ENCODE measurements at places on chromosomes 11 and 22.

DNA sequence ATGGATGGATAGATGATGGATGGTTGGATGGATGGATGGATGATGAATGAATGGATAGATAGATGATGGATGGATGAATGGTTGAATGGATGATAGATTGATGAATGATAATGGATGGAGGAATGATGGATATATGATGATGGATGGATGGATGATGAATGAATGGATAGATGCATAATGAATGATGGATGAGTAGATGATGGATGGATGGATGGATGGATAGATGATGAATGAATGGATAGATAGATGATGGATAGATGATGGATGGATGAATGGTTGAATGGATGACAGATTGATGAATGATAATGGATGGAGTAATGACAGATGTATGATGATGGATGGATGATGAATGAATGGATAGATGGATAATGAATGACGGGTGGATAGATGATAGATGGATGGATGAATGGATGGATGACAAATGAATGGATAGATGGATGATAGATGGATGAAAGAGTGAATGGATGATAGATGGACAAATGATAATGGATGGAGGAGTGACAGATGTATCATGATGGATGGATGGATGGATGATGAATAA lies 1466.5 kb downstream of the BRD1 start:
- no peak for DNase-seq

DNA sequence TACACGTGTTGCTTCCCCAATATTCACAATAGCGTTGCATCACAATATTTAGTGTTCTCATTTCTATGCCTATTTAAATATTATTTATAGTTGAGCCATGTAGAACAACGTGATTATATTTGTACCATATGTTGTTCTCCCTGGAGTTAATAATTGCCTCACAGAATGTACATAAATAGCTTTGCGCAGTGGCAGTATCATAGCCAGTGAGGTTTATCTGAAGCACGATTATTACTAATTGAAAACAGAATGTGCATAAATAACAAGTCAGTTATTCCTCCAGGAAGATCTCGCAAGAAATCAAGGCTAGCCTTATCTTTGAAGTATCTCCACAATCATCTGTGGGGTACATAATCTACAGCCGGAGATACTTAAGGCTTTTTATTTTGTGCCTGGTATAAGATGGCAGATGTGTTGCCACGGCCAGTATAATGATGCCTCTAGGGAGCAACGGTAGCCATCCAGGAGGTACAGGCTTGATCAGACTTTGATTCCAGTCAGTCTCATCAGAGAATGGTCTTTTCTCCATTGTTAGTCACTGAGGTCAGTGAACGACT lies 197.5 kb downstream of the MSANTD4 start:
- DNase-seq = no peak

DNA sequence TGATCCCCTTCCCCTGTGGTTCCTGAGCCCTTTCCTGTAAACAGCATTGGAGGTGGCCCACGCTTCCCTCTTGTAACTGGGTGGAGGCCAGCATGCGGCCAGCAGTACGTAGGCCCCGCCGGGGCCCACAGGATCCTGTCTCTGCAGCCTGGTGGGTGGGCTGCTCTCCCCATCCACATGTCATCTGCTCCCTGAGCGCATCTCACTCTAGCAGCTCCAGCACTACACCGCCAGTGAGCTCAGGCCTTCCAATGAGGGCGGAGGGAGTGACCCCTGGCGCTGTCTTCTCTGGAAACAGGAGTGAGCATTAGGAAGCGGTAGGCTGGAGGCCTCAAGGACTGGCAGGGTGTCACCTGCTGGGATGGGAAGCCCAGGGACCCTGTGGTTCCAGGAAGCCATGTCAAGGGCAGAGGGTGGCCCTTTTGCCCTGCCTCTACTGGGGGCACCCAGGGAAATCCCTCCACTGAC lies 363.9 kb downstream of the TBC1D22A start:
- DNase-seq = no peak

GRCh38 chr22:29113319-29113718 lies 40.5 kb downstream of the KREMEN1 start:
- DNase-seq = no peak

DNA sequence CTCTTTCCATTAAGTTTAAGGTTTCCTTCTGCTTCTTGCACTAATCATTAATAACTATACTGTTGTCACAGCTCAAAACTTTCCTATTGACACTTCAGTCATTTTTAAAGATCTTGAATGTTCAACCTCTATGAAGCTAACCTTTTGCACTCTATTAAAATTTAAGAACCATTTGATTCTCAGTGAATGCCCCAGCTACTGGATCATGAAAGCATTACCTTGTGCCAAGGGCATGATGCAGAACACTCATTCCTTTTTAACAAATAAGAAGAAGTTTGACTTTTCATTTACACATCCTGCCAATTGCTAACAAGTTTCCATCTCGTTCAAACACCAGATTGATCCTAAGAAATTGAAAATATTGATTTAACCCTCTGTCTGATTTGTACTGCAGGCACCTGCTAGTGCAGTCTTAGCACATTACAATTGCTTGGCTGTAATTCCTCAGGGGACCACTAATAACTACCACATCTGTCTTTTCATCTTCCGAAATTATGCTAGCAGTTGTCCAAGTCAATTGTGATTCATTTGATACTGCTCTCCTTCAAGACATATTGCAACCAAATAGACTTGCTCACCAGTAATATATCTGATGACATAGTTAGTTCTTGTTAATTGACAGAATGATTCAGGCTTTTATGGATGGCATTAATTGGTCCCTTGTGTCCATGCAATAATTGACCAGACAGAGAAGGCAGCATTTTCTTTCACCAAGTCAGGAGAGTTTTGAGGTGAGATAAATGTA lies 158.4 kb downstream of the TEAD1 start:
- DNase-seq = no peak

GRCh38 chr22:30044369-30044768 lies 35.9 kb upstream of the HORMAD2 start:
- DNase-seq = peak; percentile 72

GRCh38 chr22:26779108-26779507 lies 121.7 kb downstream of the MIAT start:
- DNase-seq = no peak

- no peak for DNase-seq
Measured at GRCh38 chr11:132367293-132367692, 996.9 kb downstream of the NTM start.

DNA sequence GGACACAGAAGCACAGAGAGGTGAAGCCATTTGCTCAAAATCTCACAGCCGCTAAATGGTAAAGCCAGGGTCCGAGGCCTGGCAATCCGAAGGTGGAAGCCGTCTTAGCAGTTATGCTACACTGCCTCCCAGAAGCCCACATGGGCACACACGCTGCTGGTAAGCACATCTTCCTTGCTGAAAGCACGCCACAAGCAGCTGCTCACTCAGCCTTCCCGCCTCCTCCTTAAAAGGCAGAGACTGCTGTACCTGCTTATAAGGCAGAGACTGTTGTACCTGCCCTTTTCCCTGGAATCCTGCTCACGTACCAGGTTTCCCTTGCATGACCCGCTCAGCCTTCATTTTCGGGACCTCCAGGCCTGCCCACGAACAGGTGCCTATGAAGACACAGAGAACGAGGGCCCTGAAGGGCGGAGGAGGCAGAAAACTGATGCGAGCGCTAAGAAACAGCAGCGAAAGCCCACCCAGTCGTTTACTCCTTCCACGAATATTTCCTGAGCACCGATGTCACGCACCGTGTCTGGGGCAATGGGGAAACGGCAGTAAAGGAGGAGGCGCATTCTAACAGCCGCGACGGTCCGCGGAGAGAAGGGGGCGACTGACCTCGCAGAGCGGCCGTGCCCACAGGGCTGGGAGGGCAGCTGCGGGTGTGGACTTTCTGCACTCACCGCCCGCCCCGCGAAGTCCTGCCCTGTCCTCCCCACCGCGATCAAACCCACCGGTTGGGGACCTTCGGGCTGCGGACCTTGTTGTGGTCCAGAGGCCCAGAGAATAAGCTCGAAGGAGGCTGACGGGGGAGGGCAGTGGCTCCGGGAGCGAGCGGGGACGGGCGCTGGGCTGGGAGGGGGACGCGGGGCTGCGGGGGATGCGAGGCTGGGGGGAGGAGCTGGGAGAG lies 13.0 kb downstream of the SPATA19 start:
- DNase-seq = no peak

- DNase-seq = no peak
Measured at GRCh38 chr11:16862726-16863125, 124.3 kb downstream of the C11orf58 start.

GRCh38 chr11:77505956-77506355 lies 32.1 kb upstream of the PAK1 start:
- no peak for DNase-seq

DNA sequence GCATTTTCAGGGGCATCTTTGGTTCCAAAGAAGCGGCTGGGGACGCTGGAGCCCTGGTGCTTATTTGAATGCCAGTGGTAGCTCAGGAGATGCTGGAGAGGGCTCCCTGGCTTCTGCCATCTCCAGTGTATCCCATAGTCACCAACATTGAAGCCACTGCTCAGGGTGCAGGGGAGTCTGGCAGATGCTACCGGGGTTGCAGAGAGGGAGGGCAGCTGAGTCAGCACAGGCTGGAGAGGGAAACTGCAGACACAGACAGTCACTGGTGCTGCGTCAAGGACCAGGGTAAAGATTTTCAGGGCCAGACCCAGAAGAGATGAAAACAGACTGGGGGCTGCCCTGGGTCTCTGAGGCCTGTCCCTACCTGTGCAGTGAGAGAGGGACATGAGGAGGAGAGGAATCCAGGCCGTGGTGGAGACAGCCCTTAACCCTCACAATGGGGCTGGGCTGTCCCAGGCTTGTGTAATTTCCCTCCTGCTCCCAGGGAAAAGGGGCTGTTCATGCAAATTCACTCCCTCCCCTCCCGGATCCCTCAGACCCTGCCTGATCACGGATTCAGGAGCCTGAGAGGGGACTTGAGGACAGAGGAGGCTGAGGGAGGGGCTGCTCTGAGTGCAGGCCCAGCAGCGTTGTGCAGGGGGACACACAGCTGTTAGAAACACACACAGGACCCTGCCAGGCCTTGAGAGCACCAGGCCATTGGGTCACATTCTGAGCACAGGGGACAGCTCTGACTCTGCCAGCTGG lies 126.9 kb upstream of the GRK3 start:
- DNase-seq = no peak

DNA sequence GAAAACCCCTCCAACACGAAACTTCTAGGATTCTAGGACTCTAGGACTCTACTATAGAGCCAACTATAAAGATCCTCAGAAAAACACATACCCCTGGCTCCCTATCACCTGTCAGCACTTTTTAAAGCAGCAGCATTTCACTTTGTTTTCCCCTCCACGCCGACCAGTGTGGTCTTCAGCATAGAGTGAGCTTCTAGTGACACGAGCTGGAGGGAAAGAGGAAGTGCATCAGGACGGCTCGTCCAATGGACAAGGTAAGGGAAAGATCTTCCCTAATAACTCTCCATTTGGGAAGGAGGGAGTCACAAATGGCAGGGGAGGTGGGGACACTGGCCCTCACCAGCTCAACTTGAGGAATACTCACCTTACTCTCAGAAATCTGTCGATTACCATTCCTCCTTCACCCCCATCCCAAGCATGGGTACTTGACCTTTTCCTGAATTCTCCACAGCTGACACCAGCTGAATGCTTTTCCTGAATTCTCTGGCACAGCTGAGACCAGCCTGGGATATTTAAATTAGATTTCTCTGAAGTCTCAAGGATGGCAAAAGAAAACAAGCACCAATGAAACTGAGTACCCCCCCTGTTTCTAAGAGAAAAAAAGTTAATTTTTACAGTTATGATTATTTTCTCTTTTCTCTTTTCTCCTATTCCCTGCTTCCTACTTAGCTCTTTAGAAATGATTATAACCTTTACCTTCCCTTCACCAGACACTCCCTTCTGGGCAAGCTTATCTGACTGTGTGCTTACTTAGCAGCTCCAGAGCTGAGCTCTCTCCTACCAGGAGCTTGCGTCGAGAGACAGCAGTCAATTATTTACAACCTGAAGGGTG lies 33.3 kb upstream of the NNMT start:
- peak; percentile 59 for DNase-seq

GRCh38 chr11:17642980-17643379 lies 76.4 kb upstream of the MYOD1 start:
- DNase-seq = no peak

DNA sequence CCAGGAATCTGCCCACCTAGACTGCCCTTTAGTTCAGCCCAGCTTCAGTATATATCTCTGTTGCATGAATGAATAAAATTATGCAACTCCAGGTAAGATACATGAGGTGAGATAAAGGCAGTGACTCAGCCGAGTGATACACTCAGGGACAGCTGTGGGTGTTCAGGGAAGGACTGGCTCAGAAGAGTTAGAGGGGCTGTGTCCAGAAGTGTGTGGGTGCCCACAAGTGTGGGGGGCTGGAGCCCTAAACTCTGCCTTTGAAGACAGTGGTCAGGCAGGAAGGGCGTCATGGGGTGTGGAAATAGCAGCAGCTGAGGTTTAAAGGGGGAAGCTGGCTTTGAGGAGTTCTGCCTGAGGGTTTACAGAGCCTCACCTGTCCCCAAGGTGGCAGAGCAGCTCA lies 8.3 kb downstream of the FTH1 start:
- no peak for DNase-seq

- no peak for DNase-seq
Measured at GRCh38 chr11:30210357-30210756, 20.5 kb upstream of the FSHB start.

GRCh38 chr22:48496226-48496845 lies 1331.3 kb downstream of the BRD1 start:
- no peak for DNase-seq

DNA sequence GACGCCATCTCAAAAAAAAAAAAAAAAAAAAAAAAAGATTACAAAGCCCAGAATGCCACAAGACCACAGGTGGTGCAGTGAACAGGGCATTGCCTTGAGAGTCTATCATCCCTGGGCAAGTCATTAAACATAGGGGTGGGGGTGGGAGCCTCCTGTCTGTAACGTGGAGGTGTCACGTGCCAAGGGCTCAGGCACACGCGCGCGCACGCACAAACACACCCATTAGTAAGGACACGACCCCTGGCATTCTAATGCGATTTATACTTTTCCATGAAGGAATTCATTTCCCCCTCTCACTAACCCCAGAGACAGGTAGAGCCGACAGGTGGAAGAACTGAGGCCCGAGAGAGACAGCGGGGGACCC lies 5.8 kb upstream of the GCAT start:
- DNase-seq = no peak

- DNase-seq = no peak
Measured at GRCh38 chr22:29450222-29450621, 11.8 kb downstream of the RFPL1 start.

DNA sequence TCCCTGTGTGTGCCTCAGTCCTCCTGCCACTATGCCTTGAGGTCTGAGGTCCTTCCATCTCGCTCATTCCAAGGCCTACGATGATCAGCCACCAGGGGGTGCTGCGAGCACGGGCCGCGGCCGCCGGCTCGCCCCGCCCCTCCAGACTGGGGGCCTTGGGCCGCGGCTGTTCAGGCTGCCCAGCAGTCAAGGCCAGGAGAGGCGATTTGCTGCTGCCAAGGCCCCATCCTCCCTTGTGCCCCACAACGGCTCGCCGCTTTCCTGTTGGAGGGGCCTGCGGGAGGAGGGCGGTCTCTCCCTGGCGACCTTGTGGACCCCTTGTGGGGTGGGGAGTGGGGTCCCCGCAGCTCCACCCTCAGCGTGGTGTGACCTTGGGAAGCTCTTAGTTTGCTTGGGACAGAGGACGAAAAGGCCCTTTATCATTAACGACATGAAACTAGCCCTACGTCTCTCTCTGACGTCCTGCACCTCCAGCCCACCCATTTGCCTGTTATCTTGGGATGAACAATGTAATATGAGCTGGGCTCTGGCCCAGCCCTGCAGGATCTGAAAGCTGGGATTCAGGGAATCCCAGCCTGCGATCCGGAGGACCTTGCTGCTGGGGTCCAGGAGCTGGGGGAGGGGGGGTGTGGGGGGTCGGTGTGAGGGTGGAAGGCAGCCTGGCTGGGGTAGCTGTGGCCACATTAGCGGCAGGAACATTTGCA lies 5.3 kb upstream of the GALR3 start:
- DNase-seq = peak; percentile 51

GRCh38 chr11:109552376-109552775 lies 130.4 kb downstream of the C11orf87 start:
- DNase-seq = no peak

Measured in fibroblast of the conjunctiva (primary cell).